Spinal cord (tissue), 10 donors: ENCODE measurements at places on chromosomes 6 and 20.

- H3K4me1 ChIP-seq: no peaks in the 10 kb centered on the region
- no peak overlapping the region for H3K4me3 ChIP-seq
- H3K27ac ChIP-seq: peak overlapping the region; percentile 6
These were observed 240.1 kb upstream of the TBX18 start for GRCh38 chr6:85004361-85004995.

GRCh38 chr6:142384519-142385254 is 82.9 kb downstream of the ADGRG6 start:
- H3K27ac ChIP-seq: peak overlapping the region; percentile 40
- no peaks in the 10 kb centered on the region for H3K4me1 ChIP-seq
- H3K36me3 ChIP-seq: no peaks in the 10 kb centered on the region
- H3K4me3 ChIP-seq: no peak overlapping the region

DNA sequence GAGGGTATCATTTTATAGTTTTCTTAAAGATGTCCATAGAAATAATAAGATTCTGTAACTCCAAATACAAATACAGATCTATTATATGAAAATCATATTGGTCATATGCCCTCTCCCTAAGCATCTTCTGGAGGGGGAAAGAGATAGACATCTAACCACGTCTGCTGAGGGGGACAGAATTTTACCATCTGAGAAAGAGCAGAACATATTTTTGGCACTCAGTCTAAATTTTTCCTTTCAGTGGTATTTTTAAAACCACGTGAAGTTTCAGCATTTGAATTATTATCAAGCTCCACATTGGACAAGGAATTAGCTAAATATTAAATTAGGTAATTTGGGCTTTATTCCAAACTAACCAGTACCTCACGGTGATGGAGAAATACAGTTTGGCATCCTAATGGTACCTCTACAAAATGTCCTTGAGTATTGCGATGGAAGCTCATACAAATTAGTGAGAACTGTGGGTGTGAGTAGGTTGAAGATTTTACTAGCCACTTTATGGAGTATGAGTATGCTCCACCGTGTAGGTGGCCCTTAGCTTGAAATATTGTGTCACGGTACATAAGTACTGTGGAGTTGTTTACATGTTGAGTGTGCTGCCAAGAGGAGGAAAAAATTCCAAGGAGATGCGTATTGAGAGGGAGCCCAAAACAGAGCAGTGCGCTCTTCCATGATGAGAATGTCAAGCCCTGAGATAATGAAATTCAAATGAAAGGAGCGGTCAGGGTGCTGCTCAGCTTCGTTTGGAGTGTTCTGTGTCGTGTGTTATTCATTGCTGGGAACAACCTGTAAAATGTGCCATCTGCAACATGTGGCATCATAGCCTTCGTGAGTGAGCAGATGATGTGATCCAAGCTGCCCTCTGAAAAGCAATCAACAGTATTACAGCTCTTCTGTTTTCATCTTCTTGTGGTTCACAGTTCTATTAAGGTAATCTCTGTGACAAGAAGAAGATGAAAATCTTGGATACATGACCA is 48.4 kb upstream of the PHACTR2 start:
- no peak for DNase-seq
- H3K27ac ChIP-seq: no peak overlapping the region
- no peaks in the 10 kb centered on the region for H3K36me3 ChIP-seq
- no peak overlapping the region for H3K4me3 ChIP-seq

GRCh38 chr6:170464524-170464979 is 88.6 kb downstream of the PSMB1 start:
- peaks cover 4% of the 10 kb centered on the region for H3K36me3 ChIP-seq
- no peak overlapping the region for H3K4me3 ChIP-seq
- H3K4me1 ChIP-seq: peaks cover 7% of the 10 kb centered on the region
- H3K27me3 ChIP-seq: no peaks in the 10 kb centered on the region
- H3K27ac ChIP-seq: no peak overlapping the region

GRCh38 chr6:16596616-16597331 is 164.5 kb downstream of the ATXN1 start:
- H3K27ac ChIP-seq: no peak overlapping the region
- H3K4me3 ChIP-seq: no peak overlapping the region
- peaks cover 2% of the 10 kb centered on the region for H3K36me3 ChIP-seq
- no peaks in the 10 kb centered on the region for H3K27me3 ChIP-seq

GRCh38 chr6:147447835-147448611 is 60.5 kb upstream of the SAMD5 start:
- H3K36me3 ChIP-seq: no peaks in the 10 kb centered on the region
- DNase-seq: no peak
- no peaks in the 10 kb centered on the region for H3K27me3 ChIP-seq
- no peak overlapping the region for H3K4me3 ChIP-seq

DNA sequence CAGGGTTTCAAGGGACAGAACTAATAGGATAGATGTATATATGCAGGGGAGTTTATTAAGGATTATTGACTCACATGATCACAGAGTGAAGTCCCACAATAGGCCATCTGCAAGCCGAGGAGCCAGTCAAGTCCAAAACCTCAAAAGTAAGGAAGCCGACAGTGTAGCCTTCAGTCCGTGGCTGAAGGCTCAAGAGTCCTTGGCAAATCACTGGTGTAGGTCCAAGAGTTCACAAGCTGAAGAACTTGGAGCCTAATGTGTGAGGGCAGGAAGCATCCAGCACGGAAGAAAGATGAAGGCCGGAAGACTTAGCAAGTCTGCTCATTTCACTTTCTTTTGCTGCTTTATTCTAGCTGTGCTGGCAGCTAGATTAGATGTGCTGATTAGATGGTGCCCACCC is 128.0 kb downstream of the TNFRSF21 start:
- H3K27ac ChIP-seq: no peak overlapping the region
- no peak overlapping the region for H3K4me3 ChIP-seq
- no peaks in the 10 kb centered on the region for H3K4me1 ChIP-seq
- no peak for DNase-seq

DNA sequence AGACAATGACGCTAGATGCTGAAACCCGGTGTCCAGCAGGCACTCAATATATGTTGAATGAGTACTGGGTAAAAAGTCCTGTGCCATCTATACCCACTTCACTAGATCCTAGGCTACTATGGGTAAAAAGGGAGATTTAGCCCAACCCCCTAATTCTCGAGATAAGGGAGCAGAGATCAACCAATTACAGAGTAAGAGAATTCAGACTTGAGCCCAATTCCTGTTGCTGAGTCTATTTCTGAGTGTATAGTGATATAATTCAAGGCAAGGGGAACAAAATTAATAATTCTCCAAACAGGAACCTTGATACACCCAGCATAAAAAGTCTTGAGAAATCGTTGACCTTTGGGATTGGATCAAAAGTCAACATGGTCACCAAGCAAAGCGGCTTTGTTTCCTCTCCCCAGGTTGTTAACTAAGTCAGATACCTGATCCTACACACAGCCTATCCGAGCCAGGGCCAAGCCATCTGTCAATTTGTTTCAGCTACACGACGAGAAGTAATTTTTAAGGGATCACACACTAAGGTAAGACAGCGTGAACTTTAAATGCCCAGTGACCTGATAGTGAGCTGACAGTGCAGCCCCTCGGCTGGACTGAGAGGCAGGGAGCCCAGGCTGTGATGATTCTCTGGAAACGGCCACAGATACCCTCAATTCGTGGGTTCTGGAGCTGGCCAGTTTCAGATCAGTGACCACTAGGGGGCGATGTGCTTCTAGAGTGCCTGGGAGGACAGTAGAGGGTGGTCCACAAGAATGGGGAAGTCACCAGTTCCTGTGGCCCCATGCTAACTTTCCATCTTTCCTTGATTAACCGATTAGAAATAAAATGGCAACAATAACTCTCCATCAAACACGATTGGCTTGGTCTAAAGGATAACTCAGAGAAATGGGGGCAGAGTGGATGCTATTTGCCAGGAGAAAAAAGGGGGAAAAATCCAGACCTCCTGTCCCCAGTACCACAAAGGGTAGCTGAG is 46.2 kb downstream of the SLC22A23 start:
- H3K27ac ChIP-seq: no peak overlapping the region
- peaks cover 8% of the 10 kb centered on the region for H3K36me3 ChIP-seq
- peaks cover 9% of the 10 kb centered on the region for H3K4me1 ChIP-seq
- H3K27me3 ChIP-seq: no peaks in the 10 kb centered on the region
- no peak for DNase-seq
- H3K4me3 ChIP-seq: no peak overlapping the region

DNA sequence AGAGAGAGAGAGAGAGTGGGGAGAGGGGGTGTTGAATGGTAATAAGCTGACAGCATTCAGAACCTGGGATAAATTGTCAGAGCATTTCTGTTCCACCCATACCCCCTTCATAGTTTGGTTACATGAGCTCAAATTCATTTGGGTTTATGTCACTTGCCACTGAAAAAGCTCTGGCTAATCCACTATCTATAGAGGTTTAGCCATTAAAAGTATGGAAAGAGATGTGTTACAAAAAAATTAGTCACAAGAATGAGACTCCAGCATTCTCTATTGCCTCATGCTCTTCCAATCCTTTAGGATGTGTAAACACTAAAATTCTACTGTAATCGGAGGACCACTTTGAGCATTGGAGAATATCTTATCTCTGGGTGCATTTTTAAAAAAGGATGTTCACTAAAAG is 297.6 kb upstream of the TCF21 start:
- no peaks in the 10 kb centered on the region for H3K36me3 ChIP-seq
- no peak overlapping the region for H3K27ac ChIP-seq
- H3K4me1 ChIP-seq: no peaks in the 10 kb centered on the region
- no peak overlapping the region for H3K4me3 ChIP-seq
- H3K27me3 ChIP-seq: no peaks in the 10 kb centered on the region

DNA sequence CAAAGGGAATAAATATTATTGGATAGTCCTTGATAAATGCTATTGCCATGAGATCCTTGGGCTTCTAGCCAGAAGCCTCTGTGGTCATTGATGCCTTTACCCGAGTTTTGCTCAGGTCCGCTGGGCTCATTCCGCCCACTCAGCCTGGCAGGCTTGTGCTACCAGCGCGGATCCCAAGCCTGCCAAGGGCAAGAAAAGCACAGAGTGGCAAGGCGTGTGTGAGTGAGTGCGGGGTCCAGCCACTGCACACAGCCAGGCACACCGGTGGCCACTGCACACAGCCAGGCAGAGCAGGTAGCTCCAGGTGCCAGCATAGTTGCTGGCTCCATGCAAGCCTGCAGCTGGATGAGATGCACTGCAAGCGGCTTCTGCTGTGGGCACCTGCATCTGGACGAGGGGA is 38.7 kb downstream of the STK38 start:
- H3K4me3 ChIP-seq: no peak overlapping the region
- no peak for DNase-seq
- peaks cover 31% of the 10 kb centered on the region for H3K36me3 ChIP-seq
- no peak overlapping the region for H3K27ac ChIP-seq

- DNase-seq: no peak
- no peaks in the 10 kb centered on the region for H3K27me3 ChIP-seq
- no peak overlapping the region for H3K4me3 ChIP-seq
- H3K27ac ChIP-seq: no peak overlapping the region
These were observed 104.6 kb downstream of the DTD1 start for GRCh38 chr20:18692447-18692846.

GRCh38 chr6:110528930-110529325 is 52.5 kb upstream of the SLC22A16 start:
- DNase-seq: no peak
- no peaks in the 10 kb centered on the region for H3K4me1 ChIP-seq
- no peaks in the 10 kb centered on the region for H3K36me3 ChIP-seq
- no peaks in the 10 kb centered on the region for H3K27me3 ChIP-seq

DNA sequence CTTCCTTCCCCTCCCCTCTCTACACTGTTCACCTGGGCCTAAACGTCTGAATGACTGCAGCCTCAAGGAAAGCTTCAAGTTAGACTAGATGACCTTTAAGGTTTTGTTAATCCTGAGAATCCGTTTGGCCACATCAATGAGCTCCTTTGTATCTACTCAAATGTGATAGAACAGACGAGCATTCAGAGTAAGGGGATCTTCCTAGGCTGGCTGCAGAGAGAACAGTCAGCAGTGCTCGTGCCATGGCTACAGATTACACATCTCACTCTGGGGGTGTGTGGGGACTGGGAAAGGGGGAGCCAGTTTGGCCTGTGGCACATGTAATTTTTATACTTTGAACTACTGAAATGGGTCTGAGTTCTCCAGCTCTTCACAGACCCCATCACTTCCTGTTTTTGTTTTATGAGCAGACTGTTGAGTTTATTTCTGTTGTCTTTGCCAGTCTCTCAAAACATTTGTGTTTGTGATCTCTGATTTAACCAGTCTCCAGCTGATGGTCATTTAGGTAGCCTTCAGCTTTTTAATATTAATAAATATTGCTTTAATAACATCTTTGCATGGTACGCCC is 50.9 kb downstream of the KCNS1 start:
- H3K4me1 ChIP-seq: peaks cover 17% of the 10 kb centered on the region
- peak; percentile 85 for DNase-seq
- no peaks in the 10 kb centered on the region for H3K27me3 ChIP-seq
- no peaks in the 10 kb centered on the region for H3K36me3 ChIP-seq

DNA sequence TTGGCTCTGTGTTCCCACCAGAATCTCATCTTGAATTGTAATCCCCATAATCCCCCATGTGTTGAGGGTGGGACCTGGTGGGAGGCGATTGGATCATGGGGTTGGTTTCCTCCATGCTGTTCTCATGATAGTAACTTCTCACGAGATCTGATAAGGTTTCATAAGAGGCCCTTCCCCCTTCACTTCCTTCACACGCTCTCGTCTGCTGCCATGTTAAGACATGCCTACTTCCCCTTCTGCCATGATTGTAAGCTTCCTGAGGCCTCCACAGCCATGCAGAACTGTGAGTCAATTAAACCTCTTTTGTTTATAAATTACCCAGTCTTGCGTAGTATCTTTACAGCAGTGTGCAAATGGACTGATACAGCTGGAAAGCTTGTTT is 90.0 kb downstream of the ELOVL5 start:
- no peak overlapping the region for H3K4me3 ChIP-seq
- no peak overlapping the region for H3K27ac ChIP-seq

- H3K4me1 ChIP-seq: no peaks in the 10 kb centered on the region
- no peaks in the 10 kb centered on the region for H3K36me3 ChIP-seq
- no peak overlapping the region for H3K27ac ChIP-seq
- H3K27me3 ChIP-seq: no peaks in the 10 kb centered on the region
These were observed 808.4 kb upstream of the CITED2 start for GRCh38 chr6:140182821-140183220.

DNA sequence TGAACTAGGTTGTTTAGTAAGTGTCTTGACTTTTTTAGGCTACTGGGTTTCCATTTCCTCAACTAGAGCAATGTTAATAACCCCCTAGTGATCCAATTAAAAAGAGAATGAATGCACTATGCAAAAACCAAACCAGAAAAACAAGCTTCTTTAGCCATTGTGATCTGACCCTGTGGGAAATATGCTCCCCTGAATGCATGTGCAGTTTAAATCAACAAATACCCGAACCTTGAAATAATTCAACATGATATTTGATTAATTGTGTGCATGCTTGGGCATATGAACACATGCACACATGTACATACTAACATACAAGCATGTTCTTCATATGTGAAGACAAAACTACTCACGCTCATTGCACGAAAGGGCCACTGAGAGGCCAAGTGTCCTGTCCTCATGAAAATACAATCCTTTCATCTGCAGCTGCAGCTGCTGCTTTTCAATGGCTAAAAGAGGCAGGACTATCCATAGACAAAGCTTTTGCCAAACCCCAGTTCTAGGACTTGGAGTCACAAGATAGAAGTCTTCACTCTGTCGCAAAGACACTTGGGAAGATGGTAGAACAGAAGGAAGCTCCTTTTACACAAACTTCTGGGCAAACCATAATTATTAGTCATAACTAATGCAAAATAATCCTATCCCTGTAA is 207.1 kb upstream of the POU3F2 start:
- no peaks in the 10 kb centered on the region for H3K36me3 ChIP-seq
- H3K27ac ChIP-seq: no peak overlapping the region
- DNase-seq: no peak
- H3K4me3 ChIP-seq: no peak overlapping the region
- no peaks in the 10 kb centered on the region for H3K27me3 ChIP-seq
